ENCODE measurements at places on chromosomes 11 and 22.

DNA sequence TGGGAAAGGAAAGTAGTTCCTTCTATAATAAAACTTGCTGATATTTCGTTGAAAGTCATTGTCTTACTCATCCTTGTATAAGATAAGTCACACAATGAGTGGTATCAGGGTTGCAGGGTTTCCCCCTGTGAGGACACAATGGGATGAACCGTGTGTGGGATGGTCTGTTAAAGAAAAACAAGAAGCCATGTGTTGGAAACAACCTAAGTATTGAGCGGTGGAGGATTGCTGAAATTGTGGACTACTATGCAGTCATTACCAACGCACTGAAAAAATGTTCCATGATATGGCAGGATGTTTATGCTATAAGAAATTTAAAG, 28.6 kb downstream of the PTPRJ start:
- no peak for DNase-seq

DNA sequence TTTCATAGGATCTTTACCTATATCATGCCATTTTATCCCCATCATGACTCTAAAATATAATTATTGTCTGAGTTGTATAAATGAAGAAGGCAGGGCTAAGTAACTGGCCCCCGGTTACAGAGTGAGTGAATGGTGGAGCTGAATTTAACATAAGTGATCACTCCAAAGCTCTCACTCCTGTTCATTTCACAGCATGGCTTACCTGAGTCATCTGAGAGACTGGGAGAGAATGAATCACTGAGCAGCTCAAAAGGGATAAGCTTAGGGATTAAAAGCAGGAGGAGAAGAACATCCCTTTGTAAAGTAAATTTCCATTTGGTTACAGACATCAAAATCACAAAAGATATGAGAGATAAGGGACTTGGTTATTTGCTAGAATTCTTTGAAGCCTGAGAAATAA, 294.0 kb upstream of the CTSC start:
- DNase-seq: no peak

GRCh38 chr11:17747131-17747955, 12.8 kb downstream of the KCNC1 start:
- no peak for DNase-seq

DNA sequence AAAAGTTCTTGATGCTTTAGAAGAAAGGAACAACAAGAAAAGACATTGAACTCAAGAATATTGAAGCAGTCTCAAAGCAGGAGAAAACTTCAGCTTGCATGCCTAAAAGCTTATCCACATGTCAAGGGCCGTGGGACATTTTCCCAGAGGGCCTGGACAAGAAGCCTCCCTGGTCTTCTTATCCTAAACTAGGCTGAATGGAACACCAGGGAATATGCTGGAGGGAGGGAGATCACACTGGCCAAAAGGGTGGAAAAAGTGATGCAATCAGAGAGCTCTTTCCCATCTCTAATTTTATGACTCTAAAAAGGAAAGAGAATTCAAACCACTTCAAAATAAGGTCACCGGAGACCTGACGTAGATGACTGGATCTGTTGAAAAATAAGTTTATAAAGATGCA, 107.2 kb downstream of the MPPED2 start:
- DNase-seq: no peak

- DNase-seq: peak; percentile 73
Observed at GRCh38 chr22:37166675-37167066, 17.0 kb upstream of the IL2RB start.

GRCh38 chr22:48372390-48372789, 1455.3 kb downstream of the BRD1 start:
- DNase-seq: no peak

GRCh38 chr22:42913874-42914510, 56.9 kb upstream of the ARFGAP3 start:
- DNase-seq: no peak

DNA sequence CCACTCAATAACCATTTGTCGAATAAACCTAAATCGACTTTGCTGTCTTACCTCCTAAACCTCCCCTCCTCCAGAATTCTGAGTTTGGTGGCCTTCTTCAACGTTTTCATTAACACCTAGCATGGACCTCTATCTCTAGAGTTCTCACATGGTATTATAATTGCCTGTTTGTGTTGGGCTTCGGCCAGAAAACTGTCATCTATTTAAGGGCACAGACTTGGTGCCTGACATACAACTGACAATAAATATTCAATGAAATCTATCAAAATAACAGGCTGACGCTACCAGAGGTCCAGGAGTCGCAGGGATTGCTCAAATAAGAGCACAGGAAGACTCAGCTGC, 687 bp downstream of the ALKBH8 start:
- DNase-seq: no peak

- no peak for DNase-seq
Observed at GRCh38 chr11:126874276-126874675, 126.3 kb downstream of the KIRREL3 start.

DNA sequence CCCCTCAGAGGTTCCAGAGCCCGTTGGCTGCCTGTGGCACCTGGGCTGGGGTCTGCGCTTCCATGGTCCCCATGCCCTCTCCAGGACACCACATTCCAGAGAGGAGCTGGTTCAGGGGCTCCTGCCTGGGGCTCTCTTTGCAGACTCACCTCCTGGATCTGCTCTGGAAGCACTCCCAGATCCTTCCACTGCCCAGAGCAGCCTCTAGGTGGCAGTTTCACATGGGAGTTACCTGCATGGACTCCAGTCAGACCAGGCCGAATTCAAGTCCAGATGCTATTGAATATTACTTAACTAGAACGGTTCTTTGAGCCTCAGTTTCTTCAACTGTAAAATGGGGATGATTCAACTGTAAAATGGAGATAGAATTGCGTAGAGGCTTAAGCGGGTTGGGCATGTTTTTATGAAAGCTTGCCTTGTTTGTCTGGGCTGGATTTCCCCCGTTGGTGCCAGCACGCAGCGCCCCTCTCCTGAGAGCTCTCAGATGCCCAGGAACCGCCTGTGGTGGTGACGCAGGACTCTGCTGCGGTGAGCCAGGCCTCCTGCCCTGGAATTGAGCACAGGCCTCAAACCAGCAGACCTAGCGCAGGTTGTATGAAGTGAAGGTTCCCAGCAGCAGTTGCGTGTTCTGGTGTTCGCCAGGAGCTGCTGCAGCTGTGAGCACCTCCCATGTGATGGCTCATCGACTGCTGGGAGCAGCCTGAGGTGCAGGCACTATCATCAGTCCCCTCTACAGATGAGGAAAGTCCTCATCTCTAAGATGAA, 44.2 kb downstream of the LMO1 start:
- DNase-seq: no peak

GRCh38 chr22:27100789-27101188, 443.4 kb downstream of the MIAT start:
- no peak for DNase-seq

DNA sequence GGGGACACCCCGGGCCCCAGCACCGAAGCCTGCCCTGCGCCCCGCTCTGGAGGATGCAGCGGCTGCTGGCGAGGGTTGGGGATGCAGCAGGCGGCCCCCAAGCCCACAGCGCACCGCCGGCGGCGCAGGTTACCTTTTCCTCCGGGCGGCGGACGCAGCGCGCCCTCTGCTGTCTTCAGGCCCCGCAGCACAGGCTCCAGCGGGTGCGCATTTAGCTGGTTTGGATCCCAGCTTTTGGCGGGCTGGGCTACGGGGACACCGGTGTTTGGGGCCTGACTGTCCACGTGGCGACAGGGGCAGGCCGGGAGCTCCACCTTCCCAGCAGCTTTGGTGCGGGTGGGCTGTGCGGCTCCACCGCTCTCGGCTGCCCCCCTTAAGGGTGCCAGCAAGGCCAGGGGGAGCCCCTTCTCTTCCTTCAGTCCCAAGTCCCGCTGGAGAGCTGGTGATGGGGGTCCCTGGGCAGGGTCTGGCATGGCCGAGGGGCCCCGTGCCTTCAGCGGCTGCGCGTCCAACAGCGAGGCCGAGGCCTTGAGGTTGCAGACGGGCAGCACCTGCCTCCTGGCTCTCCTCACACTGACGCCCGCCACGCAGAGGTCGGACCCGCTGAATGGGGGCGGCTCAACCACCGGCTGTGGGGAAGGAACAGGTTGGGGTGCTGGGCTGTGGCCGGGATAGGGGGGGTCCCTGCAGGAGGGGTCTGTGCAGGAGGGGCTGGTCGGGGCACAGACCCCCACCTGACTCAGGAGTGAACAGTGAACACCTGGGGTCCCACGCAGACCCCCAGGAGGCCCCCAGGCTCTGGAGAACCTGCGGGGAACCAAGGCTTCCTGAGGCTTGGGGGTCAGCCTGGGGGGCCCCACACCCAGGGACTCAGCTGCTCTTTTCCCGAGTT, 18.0 kb upstream of the IL17REL start:
- DNase-seq: peak; percentile 61

- DNase-seq: no peak
Observed at GRCh38 chr11:128619007-128619406, 31.6 kb upstream of the ETS1 start.

DNA sequence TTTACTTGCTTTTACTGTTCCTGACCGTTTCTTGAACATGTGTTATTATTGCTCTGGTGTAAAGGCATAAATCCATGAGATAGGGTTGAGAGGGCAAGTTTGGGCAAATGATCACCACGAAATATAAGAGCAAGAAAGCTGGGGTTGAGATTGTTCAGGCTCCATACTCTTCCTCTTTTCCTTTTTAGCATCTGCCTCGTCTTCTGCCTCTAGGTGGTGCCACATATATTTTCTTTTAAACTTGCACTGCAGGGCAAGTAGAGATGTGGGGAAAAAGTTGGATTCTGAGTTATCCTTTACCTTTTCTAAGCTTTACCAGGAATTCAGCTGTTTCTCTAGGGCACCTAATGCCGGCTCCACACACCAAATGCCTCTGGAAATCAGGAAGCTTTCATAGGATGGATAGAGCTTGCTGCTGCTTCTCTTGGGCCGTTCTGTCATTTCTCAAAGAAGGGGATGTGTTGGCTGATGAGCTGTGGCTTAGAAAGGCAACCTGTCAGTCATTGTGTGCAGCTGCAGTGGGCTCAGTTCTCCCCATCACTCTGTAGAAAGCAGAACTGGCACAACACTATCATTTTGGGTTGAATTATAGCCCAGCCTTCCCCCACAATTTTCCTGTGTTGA, 98.2 kb downstream of the LDLRAD3 start:
- DNase-seq: no peak

GRCh38 chr22:44024288-44024921, at the start of gene PARVB:
Gene PARVB, plus strand, starts transcription at chr22:44024302. Its CDS starts 38 bp downstream, at chr22:44024340.
- DNase-seq: no peak

- no peak for DNase-seq
Observed at GRCh38 chr22:48367731-48368130, 1459.9 kb downstream of the BRD1 start.

DNA sequence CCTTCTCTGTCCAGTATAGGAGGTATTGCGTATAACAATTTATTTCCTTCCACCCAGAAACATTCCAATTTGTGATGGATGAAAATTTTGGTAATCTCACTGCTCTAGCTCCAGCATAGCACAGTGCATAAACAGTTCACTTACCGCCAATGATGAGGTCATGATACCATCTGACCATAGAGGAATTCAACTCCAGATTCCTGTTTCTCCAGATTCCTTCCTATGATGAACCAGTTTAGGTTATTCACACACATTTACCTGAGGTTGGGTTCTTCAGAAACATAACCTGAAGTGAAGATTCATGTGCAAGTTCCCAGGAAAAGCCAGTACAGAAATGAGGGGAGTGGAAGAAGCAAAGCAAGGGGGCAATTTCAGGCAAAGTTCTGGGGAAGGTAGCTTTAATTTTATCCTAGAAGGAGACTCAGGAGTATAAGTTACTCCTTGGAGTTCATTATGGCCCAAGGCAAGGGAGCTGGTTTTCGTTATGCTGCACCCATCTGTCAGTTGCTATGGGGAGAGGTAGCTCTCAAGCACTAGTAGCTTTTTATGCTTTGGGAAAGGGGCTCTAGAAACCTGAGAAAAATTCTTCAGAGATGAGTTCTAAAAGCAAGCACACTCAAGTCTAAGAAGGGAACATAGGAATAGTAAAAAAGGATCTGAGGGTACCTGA, 121.6 kb downstream of the CASP12 start:
- DNase-seq: no peak

- no peak for DNase-seq
Observed at GRCh38 chr22:34620832-34621231, 445.1 kb upstream of the ISX start.

- DNase-seq: no peak
Observed at GRCh38 chr11:81246941-81247340, 1486.7 kb downstream of the FAM181B start.

- DNase-seq: no peak
Observed at GRCh38 chr22:49449377-49449776, 378.3 kb downstream of the BRD1 start.

DNA sequence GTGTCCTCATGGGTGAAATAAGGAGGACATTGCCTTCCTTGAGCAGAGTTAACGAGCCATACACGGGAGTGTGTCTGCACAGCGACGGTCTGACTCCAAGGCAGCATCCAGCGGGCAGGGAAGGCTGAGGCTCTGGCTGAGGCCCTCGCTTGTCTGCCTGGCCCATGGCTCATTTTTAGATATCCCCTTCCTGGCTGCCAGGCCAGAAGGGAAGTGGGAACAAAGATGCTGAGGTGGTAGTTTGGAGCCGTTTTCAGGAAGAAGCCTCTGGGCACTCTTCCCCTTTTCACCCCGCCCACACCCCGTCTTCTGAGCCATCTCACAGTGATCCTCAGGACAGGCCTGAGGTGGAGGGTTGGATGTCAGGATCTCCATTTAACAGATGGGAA, 3.0 kb upstream of the SLCO2B1 start:
- DNase-seq: no peak

DNA sequence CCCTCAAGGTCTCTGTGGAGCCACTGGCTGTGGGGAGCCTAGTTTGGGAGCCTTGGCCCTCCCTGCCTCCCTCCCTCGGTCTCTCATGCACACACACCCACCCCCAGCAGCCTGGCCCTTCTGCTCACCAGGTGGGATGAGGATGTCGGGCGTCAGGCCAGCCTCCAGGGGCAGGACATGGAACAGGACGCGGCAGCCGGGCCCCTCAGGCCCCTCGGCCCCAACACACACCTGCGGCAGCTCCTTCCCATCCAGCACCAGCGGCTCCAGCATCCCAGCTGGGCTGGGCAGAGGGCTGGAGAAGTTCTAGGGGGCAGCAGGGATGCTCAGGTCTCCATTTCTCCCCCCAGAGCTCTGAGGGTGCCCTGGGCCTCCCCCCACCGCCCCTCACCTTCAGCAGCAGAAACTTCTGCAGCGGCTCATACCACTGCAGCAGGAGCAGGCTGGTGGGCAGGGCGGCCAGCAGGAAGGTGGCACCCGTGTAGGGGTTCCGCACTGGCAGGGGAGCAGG, 11.2 kb downstream of the MAP4K2 start:
- DNase-seq: no peak

- no peak for DNase-seq
Observed at GRCh38 chr11:4191031-4191571, 96.5 kb downstream of the RRM1 start.

GRCh38 chr11:457111-457760, 7.2 kb downstream of the PTDSS2 start:
- DNase-seq: no peak

All from stimulated activated CD8-positive, alpha-beta memory T cell treated with anti-CD3 and anti-CD28 coated beads, Interleukin-4, amount 100 ng/mL, for 4 hours (primary cell).